ENCODE measurements at places on chromosomes 12 and 14.

DNA sequence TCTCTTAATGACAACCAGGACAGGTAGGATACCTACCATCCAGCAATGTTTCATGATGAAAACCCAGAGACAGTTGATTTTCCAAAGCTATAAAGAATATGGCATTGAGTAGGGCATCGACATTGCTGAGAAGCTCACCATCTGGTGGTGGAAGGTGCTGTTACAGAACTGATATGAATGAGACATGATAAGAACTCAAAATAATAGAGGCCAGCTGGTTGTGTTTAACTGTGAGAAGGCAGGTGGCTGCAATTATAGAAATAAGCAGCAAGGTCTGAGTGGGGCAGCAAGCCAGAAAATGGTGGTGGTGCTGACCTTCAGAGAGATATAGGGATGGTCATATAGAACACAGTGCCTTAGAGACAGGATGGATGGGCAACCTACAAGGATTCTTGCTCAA, 449.7 kb downstream of the BTG1 start:
- no peak for DNase-seq

- DNase-seq: no peak
These were observed 33.4 kb upstream of the FAM181A start for GRCh38 chr14:93893661-93894261.

GRCh38 chr14:95761436-95761835, 47.5 kb upstream of the TCL1A start:
- no peak for DNase-seq

DNA sequence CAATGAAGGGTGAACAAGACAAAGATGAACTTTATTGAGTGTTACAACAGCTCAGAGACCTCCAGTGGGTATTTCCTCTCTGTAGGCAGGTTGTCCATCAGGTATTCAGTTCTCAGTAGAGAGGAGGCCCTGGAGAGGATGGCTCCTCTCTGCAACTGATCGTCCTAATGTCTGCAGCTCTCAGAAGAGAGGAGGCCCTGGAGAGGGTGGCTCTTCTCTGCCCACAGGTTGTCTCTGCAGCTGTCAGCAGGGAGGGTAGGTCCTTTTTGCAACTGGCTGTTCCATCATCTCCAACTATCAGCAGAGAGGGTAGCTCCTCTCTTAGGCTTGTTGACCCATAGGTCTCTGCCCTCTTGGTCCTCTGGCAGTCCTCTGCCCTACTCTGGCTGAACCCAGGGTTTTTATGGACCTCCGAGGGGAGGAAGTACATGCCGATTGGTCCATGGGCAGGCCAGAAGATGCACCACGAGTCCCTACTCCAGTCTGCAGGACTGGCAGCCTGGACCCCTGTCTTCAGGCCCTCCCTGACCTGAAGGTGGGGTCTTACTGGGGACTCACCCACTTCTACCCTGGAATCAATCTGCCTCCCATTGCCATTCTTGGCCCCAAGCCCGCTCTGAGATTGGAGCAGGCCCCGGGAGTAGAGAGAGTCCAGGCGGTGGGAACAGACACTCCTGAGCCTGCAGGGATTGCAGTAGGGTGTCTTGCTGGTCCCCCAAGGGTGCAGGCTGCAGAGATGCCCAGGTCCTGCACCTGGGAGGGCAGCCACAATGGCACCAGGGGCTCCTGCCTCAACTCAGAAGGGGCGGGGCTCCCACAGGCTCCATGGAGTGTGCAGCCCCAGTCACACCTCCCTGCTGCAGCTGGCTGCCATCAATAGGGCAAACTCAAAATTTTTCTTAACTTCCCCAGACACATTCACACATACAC, 2.3 kb downstream of the TMEM116 start:
- DNase-seq: no peak

DNA sequence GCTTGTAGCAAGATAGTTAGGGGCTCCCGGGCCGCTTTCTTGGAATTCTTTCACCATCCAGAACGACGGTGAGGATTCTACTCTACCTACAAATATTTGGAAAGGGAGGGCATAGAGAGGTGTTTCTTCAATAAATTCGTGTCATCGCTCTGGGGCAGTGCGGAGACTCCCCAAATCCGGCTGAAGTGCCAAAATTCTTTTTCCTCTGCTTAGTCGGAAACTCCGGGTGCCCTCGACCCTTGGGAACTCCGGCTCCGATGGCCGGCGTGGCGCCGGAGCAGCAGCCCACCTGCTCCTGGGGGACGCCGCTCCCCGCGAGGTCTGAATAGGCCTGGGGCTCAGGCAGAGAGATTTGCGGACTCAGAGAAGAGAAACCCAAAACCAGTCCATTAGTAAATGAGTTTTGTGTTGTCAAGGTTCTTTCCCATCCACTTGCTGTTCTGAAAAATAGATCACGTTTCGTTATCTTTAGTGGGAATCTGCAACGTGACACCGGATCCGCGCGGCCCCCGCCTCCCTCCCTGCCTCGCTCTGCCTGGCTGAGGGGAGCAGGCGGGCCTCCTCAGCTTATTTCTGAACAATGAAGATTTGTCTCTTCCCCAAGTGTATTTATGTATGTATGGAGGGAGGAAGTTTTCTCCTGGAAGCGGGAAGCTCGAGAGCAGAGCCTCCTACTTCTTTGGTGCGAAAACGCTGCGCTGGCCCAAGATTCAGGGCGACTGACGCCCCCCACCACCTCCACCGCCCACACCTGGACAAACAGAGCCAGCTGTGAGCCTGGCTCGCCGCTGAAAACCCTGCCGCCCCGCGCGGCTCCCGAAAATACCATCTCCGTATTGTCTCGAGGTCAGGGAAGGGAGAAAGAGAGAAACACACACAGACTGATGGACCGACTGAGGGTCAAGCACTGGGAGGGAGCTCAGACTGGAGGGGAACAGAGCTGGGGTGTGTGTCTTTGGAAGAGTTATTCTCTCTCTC, 3.7 kb upstream of the SIX1 start:
- no peak for DNase-seq

DNA sequence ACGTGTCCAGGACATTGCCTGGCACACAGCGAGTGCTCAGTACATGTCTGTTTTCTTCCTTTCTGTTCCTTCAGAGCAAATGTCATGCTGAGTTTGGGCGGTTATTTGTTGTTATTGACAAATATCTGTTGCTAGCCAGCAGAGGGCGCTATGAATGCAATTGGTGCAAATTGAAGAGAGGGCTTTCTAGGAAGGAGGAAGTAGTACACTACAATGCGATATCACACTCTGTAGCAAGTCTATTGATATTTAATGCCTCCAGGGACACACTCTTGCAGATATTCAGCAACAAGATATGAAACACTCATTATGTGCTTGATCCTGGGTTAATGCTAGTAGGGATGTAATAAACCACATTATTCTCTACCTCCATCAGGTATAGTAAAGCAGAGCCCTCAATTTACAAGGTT, 267.3 kb upstream of the SRRM4 start:
- DNase-seq: no peak

- DNase-seq: no peak
These were observed 41.5 kb downstream of the CHGA start for GRCh38 chr14:92964124-92965109.

GRCh38 chr14:37437490-37437889, 157.6 kb downstream of the FOXA1 start:
- DNase-seq: no peak
